ENCODE measurements at places on chromosomes 12 and 14.

DNA sequence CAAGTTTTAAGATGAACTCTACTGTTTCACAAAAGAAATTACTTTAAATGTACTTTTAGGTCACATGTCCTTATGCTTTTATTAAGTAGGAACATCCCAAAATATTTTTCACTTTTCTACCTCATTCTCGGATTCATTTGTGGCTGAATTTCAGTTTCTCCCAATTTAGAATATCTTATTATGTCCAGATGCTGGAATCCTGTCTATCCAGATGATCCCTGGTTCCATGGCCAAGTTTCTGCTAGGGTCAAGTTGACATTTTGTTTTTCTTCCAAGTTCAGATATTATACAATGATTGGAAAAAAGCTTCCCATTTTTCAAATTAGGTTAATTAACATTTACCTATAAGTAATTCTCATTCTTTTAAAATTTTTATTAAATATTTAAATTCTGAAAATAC lies 181.8 kb upstream of the SLC16A7 start:
- DNase-seq = no peak

DNA sequence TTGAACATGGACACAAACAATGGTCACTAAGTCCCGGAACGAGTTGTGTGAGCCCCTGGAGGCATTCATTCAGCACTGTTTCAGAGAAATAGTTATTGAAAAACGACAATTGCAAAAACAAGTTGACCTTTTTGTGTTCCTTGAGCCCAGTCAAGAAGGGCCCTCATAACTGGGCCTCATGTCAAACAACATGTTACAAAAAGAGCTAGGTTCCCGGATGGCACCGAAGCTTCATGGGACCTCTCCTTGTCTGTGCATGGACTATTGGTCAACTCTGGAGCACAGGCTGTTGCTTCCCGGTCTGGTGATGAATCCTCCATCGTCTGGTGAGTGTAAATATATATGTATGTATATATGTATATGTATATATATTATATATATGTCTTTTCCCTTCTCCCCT lies 176.6 kb downstream of the ALG10 start:
- DNase-seq = no peak

DNA sequence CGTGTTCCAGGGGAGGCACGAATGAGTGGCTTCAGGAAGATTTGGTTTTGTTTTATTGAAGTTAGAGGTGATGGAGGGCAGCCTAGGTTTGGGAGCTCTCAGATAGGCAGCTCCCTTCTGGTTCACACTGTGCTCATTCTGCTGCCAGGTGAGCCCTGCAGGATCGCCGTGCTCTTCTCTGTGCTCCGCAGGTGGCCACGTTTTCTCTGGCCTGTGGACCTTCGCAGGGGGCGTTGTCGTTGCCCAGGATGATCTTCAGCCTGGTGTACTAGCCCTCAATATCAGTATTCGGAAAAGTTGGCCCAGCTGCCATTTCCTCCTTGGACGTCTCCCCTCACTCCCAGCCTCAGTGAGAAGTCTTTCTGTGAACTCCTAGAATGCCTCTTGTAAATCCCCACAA lies 69.5 kb downstream of the PELI2 start:
- no peak for DNase-seq

- DNase-seq = no peak
Measured at GRCh38 chr14:38255408-38255672, 553 bp downstream of the CLEC14A start.
